ENCODE measurements at places on chromosomes 16 and 17.

GRCh38 chr17:13594762-13595598 is 6.7 kb downstream of the HS3ST3A1 start:
- DNase-seq, result peak; percentile 67

- peak; percentile 44 for DNase-seq
Measured at GRCh38 chr16:27431773-27432532, 30.0 kb downstream of the IL21R start.

GRCh38 chr16:90031186-90031930 is 12.1 kb upstream of the DBNDD1 start:
- DNase-seq, result no peak

- no peak for DNase-seq
Measured at GRCh38 chr16:66390346-66391108, 24.0 kb downstream of the CDH5 start.

DNA sequence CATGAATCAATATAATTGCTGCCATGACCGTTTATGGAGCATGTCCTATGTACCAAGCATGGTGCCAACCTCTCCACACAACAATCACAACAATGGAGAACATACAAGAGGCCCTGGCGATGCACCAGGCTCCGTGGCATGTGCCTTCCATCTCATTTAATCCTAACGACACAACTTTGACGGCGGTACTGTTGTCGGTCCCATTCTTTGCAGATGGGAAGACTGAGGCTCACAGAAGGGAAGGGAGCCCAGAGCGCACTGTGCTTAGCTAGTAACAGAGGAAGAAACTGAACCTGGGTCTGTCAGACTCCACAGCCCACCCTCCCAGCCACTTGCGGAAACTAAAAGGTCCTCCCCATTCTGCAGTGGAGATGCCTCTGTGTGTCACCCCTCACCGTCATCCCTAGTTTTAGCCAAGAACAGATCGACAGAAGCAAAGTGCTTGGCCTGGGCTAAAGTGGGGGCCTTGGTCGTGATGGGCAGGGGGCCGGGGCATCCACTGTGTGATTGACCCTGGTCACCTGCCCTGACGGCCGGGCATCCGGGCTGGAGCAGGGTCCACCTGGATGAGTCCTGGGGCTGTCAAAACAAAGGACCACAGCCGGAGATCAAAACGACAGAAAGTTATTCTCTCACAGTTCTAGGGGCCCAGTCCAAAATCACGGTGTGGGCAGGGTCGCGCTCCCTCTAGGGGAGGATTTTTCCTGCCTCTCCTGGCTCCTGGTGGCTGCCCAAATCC is 183.9 kb downstream of the C16orf95 start:
- DNase-seq, result no peak

GRCh38 chr16:10684511-10685151 is 10.1 kb downstream of the TEKT5 start:
- no peak for DNase-seq

DNA sequence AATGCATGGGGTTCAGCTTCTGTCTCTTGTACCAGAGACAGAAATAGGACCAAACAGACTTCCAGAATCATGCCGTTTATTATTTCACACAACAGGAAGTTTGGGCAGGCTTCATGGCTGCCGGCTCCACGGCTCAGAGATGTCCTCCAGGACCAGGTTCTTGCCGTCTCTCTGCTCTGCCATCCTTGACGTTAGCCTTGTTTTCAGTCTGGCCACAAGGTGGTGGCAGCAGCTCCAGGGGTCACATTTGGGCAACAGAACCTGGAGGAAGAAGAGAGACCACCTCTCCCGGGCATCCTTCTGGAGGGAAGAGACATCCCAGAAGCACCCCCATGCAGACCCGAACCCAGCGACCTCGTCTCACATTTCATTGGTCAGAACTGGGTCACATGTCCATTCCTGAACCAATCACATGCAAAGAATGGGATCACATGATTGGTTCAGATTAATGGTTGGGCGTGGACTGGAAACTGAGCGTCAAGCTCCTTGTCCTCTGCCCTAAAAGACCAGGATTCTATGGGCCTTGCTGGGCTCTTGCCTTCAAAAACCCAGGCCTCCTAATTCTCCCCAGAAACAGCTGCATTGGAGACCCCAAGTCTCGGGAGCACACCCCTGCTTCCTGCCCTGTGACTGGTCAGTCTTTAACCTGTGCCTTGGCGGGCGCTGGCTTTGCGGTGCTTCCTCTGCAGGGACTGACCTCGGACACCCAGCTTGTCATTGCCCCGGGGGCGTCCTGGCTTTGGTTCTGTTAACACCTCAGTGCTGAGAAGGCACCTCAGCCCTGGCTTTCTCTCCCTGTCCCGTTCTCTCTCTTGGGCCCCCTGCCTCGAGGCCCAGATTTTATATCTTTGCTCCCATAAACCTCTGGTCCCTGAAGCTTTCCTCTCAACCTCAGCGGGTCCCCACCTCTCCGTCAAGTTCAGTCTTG is 63.3 kb downstream of the IRF8 start:
- no peak for DNase-seq

Measured in GM13976 (cell line).